ENCODE measurements at places on chromosomes 6 and 20. TPM values are rescaled to one million over a fixed set of nuclear protein-coding genes. Genes with fewer than 3 reads are reported as not detected.

GRCh38 chr20:45346291-45346718, 1.9 kb downstream of the SDC4 start:
- no peak for DNase-seq

DNA sequence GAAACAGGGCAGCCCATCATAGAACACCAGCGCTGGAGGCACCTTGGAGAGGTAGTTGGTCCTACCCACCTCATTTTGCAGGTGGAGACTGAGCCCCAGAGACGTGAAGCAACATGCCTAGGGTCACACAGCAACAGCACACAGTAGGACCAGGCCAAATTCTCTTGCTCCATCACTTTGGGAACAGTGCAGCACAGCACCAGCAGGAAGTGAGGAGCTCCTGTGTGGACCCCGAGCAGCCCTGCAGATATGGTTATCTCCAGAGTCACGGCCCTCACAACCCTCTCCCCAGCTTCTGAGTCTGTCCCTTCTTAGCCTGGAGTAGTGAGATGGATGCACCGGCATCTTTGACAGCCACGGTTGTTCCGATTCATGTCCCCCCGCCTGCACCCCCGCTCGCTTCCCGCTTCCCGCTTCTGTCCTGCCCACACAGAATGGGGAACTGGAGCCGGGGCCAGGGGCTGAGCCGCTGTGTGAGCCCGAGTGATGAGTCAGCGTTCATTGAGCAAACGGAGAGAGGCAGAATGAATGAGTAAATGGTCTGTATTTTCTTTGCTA, 72.6 kb upstream of the DUSP22 start:
- DNase-seq: no peak

DNA sequence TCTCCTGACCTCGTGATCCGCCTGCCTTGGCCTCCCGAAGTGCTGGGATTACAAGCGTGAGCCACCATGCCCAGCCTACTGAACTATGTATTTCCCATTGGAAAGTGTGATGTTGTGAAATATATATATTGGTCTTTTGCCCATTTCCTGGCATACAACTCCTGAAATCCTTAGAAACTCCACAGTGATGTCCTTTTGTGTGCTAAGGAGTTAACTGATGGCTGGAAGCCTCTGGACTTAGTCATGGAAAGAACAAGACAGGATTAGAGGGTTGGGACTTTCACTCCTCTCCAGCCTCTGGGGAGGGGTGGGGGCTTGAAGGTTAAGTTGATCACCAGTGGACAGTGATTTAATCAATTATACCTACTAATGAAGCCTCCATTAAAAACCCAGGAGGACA, 7.1 kb downstream of the PANK2 start:
- DNase-seq: no peak

- DNase-seq: no peak
Observed at GRCh38 chr6:3403238-3404173, 53.3 kb downstream of the SLC22A23 start.

- no peak for DNase-seq
Observed at GRCh38 chr6:89580997-89581666, 57.4 kb downstream of the LYRM2 start.

DNA sequence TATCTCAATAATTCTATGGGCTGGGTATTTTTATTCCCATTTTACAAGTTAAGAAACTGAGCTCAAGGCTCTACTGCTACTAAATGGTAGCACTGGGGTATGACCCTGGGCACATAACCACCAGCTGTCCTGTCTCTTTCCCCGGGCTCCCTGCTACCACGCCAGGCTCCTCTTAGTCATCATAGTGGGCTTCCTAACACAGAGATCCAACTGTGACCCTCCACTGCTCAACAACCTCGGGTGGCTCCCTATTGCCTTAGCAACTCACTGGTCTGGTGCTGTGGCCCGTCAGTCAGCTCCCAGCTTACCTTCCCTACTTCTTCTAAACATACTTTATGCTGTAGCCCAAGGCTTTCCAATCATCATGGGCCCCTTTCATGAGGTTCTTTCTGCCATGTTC, 4.5 kb downstream of the KIAA1755 start:
- no peak for DNase-seq

DNA sequence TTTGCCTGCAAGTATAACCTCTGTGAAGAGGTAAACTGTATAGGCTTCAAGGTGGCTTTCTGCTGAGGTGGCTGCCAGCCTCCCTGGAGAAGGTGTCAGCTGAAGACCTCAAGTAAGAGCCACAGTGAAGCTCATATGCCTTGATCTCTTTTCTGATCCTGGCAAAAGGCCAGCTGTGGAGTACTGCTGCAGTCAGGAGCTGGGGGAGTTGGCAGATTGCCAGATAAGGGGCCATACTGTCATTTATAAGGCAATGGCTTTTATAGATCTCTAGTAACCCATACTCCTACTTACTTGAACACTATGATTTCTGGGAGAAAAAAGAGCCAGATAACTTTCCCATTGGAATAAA, 8.8 kb upstream of the CEP85L start:
- no peak for DNase-seq

- peak; percentile 36 for DNase-seq
Observed at GRCh38 chr6:122839472-122839871, 50.4 kb downstream of the SMPDL3A start.

GRCh38 chr20:35468671-35469334, 13.4 kb downstream of the CEP250 start:
- no peak for DNase-seq

UST gene
- total RNA-seq: under 0.01 TPM

HECA gene
- 30.3 TPM for total RNA-seq

IL17A gene
- total RNA-seq: not detected

LGSN gene
- total RNA-seq: not detected

GRM1 gene
- 0.13 TPM for total RNA-seq
